ENCODE measurements at places on chromosomes 5 and 9. TPM values are rescaled to one million over a fixed set of nuclear protein-coding genes. Genes with fewer than 3 reads are reported as not detected.

GRCh38 chr5:99866740-99867139 is 668.4 kb upstream of the FAM174A start:
- no peak for DNase-seq
- H3K36me3 ChIP-seq: no peaks in the 10 kb centered on the region
- H3K27me3 ChIP-seq: no peaks in the 10 kb centered on the region
- no peaks in the 10 kb centered on the region for H3K4me1 ChIP-seq
- no peak overlapping the region for H3K4me3 ChIP-seq

GRCh38 chr5:33367416-33367815 is 73.3 kb upstream of the TARS1 start:
- H3K36me3 ChIP-seq: no peaks in the 10 kb centered on the region
- no peak for DNase-seq
- peaks cover 33% of the 10 kb centered on the region for H3K4me1 ChIP-seq
- H3K27ac ChIP-seq: no peak overlapping the region

GRCh38 chr5:7117961-7118360 is 278.0 kb upstream of the ADCY2 start:
- H3K36me3 ChIP-seq: no peaks in the 10 kb centered on the region
- H3K4me1 ChIP-seq: no peaks in the 10 kb centered on the region
- H3K27me3 ChIP-seq: no peaks in the 10 kb centered on the region
- no peak overlapping the region for H3K4me3 ChIP-seq

- no peaks in the 10 kb centered on the region for H3K36me3 ChIP-seq
- peaks cover 5% of the 10 kb centered on the region for H3K27me3 ChIP-seq
- H3K4me3 ChIP-seq: no peak overlapping the region
- peaks cover 1% of the 10 kb centered on the region for H3K4me1 ChIP-seq
Observed at GRCh38 chr5:74407701-74408100, 232.8 kb downstream of the ENC1 start.

Gene ROR2
- total RNA-seq: 13.8 TPM
